Muscle of back (tissue), 13 donors: ENCODE measurements at places on chromosomes 13 and 19. TPM values are rescaled to one million over a fixed set of nuclear protein-coding genes. Genes with fewer than 3 reads are reported as not detected.

The FOSB gene
- 34.6 TPM for polyA plus RNA-seq

The KLK15 gene
- polyA plus RNA-seq = not detected

The PRKCG gene
- polyA plus RNA-seq = 1.0 TPM

The LAIR2 gene
- polyA plus RNA-seq = not detected

The CACNG8 gene
- 0.97 TPM for polyA plus RNA-seq

The SIRT2 gene
- 115 TPM for polyA plus RNA-seq

The YJU2 gene
- polyA plus RNA-seq = 13.1 TPM

The CYP4F11 gene
- not detected for polyA plus RNA-seq

The KDELR1 gene
- polyA plus RNA-seq = 137 TPM

The CEACAM8 gene
- polyA plus RNA-seq = 0.19 TPM

The TJP3 gene
- polyA plus RNA-seq = 0.69 TPM

The RAB20 gene
- 1.5 TPM for polyA plus RNA-seq

The CD70 gene
- polyA plus RNA-seq = 0.87 TPM

The WDR62 gene
- polyA plus RNA-seq = 3.3 TPM

The KLF1 gene
- 0.42 TPM for polyA plus RNA-seq

The SERTAD1 gene
- polyA plus RNA-seq = 5.6 TPM

The LRRC4B gene
- 6.0 TPM for polyA plus RNA-seq

GRCh38 chr13:83531022-83531421 lies 351.3 kb downstream of the SLITRK1 start:
- no peak for DNase-seq

DNA sequence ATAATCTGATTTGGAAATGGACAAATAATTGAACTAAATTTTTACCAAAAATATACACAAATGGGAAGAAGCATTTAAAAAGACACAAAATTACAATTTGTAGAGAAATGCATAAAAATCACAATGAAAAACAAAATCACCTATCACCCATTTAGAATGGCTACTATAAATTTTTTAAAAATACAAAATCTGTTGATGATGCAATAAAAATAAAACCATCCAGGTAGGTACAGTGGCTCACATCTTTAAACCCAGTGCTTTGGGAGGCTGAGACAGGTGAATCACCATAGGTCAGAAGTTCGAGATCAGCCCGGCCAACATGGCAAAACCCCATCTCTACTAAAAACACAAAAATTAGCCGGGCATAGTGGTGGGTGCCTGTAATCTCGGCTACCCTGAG lies 23.5 kb downstream of the ZNF43 start:
- no peak for DNase-seq

GRCh38 chr19:19459707-19460251 lies 54.3 kb downstream of the GATAD2A start:
- no peak for DNase-seq

DNA sequence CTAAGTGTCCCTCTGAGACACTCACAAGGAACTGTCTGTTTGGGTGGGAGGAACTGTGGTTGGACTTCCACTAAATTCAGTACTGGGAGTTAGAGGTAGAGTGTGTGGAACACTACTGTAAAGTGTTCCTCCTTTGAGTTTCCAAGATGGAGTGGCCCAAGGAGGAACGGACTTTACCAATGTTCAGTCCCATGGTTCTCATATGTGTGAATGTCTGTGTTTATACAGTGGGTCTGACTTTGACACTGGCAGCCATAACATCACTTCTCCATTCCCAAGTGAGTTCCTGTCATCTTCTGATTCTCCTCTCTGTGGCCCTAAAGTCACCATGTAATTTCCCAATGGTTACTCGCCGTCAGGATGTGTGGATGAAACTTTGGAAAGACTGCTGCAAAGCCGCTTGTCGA lies 136.8 kb upstream of the SERP2 start:
- no peak for DNase-seq

- peak; percentile 28 for DNase-seq
These were observed 454 bp downstream of the BLVRB start for GRCh38 chr19:40465025-40465556.

- DNase-seq = no peak
These were observed 188.0 kb downstream of the TDRD3 start for GRCh38 chr13:60584976-60585375.

- peak; percentile 86 for DNase-seq
These were observed 2.8 kb downstream of the SWSAP1 start for GRCh38 chr19:11377237-11377636.

GRCh38 chr13:99193152-99193551 lies 7.5 kb upstream of the UBAC2 start:
- DNase-seq = no peak

GRCh38 chr19:18086590-18087138 lies at the start of gene IL12RB1:
TSS of gene IL12RB1 (minus strand) at chr19:18086934. CDS start at chr19:18086823, 111 bp downstream.
- DNase-seq = no peak

DNA sequence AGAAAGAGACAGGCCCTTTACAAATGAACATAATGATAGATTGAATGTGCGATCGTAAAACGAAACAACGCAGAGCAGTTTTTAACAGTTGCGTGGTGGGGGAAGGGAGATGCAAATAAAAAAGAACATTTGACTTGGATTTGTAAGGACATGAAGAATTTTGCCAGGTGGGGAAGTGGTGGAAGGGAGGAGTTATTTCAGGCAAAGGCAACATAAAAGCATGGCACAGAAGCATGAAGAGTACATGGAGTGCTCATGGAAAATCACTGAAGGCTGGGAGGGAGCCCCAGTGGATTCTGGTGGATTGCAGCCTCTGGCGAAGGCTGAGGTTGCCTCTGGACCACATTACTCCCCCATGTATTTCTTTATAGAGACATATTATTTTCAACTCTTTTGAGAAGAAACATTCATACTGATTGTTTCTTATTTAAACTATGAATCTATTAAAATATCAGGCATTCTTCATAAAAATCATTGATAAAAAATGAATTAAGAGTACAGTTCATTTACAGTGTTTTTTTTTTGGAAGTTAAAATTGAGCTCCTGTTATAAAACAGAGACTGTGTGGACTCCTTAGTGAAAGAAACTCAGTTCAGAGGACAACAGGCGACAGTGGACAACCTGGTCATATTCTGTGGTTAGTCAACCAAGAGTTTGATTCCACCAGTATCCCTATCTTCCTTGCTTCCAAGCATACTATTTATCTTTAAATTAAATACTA lies 57.5 kb downstream of the STARD13 start:
- no peak for DNase-seq

- DNase-seq = no peak
These were observed 173.7 kb downstream of the KLF12 start for GRCh38 chr13:73960474-73960873.

DNA sequence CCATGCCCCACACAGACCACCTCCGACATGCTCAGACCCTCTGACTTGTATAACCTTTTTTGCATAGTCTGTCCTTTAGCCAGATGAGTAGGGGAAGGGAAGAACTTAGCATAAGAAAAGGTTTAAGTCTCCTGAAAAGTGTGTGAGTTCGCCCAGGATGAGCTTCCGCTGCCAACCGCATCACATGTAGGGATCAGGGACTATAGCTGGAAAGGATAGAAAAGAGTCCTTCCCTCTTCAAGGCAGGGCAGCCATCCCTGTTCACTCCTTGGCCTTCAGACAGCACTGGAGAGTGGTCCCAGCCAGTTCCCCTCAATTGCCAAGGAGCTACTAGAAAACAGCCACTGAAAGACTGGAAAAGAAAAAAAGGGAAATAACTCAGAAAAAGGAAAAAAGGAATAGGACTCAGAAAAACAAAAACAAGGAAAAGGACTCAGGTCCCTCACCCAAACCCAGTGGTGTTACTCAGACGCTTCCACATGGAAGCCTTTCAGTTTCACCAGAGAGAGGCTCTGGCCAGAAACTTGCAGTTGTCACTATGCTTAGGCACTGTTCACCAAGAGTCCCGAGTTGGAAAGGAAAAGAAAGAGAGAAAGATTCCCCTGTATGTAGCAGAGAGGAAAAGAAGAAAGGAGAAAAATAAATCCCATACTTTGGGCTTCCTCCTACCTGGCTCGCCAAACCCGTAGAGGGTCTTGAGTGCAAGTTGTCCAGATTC lies 5.6 kb upstream of the TM9SF2 start:
- DNase-seq = no peak

DNA sequence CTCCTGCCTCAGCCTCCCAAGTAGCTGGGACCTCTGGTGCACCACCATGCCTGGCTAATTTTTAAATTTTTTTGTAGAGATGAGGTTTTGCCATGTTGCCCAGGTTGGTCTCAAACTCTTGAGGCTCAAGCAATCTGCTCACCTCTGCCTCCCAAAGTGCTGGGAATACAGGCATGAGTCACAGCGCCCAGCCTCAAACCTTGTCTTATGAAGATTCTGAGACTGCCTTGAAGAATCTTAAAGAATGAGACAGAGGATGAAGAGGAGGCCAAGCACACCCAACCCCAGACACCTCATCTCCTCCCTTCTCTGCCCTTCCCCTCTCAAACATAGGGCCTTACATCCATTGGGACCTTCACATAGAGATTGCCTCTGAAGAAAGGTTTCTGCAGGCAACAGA lies 179.7 kb downstream of the ABCC4 start:
- no peak for DNase-seq

DNA sequence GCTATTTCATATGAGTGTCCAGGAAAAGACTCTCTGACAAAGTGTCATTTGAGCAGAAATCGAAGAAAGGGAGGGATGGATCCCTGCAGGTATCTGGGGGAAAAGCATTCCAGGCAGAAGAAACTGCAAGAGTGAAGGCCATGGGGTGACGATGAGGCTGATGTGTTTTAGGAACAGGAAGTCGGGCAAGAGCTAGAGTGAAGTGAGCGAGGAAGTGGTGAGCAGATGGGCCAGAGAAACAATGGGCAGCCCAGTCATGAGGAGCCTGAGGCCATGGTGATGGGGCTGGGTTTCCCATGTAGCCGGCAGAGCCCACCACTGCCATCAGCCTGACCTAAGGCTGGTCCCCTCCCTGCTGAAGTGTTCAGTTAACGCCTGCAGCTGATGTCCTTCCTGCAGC lies 150.2 kb downstream of the TNFSF13B start:
- DNase-seq = no peak

DNA sequence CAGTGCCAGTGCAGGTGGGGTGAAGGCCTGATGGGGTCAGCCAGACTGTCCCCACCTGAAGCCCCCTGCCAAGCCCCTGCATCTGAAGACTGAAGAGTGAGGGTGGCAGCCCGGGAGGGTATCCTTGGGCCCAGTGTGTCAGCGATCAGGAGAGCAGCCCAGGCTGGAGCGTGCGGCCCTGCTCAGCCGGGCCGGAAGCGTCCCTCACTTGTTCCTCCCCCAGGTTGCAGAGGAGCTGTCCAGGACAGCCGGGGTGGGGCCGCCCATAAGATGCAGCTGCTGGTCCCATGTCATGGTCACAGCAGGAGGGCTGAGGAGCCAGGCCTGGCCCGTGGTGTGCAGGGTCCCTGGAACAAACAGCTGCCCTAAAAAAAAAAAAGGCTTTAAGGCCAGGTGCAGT lies 55.4 kb downstream of the KDM4B start:
- no peak for DNase-seq

GRCh38 chr13:40385858-40386180 lies 280.6 kb downstream of the FOXO1 start:
- DNase-seq = no peak

GRCh38 chr13:66365101-66365500 lies 865.0 kb downstream of the PCDH9 start:
- DNase-seq = no peak

- peak; percentile 52 for DNase-seq
These were observed 19.8 kb downstream of the COL4A1 start for GRCh38 chr13:110286833-110287819.

DNA sequence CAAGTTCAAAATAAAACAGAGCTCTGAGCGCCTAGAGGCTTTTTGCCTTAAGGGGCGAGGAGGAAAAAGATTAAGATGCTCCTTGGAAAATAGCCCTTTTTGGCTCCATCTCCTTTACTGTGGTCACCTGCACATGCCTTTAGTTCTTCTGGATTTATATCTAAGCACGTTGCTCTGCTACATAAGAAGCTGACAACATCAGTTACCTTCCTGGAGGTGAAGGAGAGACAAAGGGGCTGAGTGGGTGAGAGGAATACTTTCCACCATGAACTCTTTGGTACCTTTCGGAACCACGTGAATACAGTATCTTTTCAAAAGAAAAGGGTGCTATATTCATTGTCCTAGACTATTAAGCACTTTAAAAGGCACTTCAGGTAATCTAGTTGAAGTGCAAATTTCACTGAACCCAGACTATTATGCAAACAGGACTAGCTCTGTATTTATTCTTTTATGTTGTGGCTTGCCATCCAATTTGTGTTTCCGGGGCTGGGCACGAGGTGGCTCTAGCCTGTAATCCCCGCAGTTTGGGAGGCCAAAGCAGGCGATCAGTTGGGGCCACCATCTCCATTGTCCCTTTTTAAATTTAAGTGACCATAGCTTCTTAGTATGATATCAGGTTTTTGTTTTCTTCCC lies 201.5 kb downstream of the TM9SF2 start:
- DNase-seq = no peak

DNA sequence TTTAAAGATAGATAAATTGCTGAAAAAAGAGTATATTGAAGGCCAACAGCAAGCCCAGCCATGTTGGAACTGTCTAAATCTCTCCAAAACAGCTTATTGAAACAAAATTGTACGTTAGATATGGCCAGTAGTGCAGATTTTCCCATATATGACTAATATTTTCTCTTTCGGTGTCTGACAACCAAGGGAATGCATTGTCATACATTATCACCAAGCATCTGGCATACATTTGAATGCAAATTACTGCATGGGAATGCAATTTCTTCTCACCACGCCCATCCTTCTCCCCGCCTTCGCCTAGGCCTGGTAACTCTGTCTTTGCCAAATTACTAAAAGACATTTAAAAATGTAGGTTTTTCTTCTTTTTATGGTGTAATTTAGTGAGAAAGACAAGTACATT lies 32.5 kb upstream of the IRS2 start:
- DNase-seq = peak; percentile 62

GRCh38 chr13:76533251-76533650 lies 353.0 kb downstream of the KCTD12 start:
- no peak for DNase-seq

- peak; percentile 66 for DNase-seq
These were observed 175.2 kb downstream of the ENOX1 start for GRCh38 chr13:43611281-43612273.

DNA sequence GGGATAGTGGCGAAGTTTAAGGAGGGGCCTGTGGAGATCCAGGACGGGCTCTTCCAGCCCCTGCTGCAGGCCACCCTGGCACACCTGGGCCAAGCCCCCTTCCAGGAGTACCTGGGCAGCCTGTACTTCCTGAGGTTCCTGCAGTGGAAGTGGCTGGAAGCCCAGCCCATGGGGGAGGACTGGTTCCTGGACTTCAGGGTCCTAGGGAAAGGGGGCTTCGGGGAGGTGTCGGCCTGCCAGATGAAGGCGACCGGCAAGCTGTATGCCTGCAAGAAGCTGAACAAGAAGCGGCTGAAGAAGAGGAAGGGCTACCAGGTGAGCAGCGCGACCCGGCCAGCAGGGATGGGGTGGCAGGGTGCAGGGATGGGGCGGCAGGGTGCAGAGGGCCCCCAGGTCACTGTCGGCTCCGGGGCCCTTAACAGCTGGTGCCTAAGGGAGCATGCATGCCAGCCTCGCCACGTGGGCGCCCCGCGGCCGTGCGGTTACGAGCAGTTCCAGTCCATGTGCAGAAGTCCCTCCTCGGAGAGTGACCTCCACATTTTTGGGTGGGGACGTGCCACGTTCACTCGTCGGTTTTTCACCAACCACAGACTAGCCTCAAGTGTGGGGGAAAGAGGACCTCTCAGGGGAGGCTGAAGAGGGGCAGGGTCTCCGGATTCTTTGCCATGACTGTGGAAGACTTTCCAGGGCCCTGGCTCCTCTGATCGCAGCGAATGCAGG lies 912 bp downstream of the GRK1 start:
- DNase-seq = no peak
